ENCODE measurements at places on chromosomes 3 and 15.

DNA sequence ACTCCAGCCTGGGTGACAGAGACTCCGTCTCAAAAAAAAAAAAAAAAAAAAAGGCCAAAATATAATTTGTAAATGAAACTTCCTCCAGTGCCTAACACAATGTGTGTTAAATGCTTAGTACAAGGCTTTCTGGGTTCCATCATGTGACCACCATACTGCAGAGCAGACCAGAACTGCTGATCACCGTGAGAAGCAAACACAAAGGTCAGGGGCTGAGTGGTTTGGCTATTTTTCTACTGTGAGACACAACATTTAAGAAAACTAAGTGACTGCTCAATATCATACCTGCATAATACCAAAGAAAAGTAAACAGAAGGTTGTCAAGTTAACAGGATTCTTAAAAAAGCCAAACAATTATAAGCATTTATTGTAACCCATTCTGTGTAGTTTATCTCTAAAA lies 13.2 kb downstream of the ABCC5 start:
- no peak for DNase-seq

DNA sequence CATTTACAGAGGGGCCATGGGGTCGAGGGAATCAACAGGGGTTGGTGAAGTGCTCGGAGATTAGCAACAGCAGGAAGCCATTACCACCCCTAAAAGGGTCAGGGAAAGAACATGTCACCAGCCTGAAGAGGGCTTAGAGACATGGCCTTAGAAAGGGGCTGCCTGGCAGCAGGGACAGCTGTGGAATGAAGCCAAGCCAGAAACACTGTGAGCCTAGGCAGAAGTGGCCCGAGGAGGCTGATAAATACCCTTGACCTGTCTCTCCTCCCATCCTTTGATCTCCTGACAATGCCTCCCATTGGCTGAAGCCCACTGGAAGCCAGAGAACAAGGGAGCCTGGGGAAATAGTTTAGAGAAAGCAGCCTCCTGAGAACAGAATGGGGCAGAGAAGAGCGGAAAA lies 31.4 kb downstream of the GPD1L start:
- no peak for DNase-seq

DNA sequence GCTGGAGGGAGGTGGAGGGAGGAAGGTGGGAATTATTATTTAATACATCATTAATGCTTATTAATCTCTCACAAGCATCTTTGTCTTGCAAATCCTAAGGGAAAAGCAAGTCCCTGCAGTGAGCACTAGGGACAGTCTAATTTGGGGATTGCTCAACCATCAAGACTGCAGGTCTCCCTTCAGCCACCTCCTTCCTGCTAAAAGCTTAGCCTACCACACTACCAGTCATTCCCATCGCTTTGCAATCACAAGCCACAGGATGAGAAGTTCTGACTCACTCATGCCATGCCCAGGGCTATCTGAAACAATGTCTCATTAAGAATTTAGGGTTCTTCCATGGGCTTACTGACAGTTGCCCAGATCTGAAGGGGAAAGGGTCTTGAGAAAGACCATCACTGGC lies 51.0 kb upstream of the EIF1B start:
- DNase-seq, result no peak

- DNase-seq, result peak; percentile 44
These were observed 43.9 kb downstream of the P3H2 start for GRCh38 chr3:190076601-190077394.

DNA sequence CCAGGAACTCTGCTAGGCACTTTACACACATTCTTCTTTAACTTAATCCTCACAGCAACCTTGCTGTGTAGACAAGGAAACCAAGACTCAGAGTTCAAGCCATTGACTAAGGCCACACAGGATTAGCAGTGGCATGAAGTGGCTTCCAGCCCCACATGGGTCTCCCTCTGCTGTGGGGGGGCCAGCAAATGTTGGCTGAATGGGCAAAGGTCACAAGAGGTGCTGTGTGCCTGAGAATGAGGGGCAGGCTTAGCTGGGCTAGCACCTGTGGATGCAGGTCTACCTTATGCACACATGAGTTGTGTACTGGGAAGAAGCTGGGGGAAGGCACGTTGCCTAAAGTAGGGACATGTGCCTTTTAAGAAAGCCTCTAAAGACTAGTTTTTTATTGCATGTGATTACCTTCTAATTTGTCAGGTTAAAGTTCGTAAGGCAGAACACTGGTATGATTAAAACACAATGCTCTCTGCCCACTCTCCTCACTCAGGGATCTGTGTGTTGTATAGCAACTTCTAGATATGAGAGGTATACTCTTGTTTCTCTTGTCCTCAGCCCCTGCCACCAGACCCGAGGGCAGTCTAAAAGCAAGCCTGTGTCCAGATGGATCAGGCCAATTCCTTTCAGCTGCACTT lies 10.9 kb downstream of the BAHD1 start:
- no peak for DNase-seq

GRCh38 chr3:191220908-191221307 lies 21.9 kb downstream of the OSTN start:
- no peak for DNase-seq

DNA sequence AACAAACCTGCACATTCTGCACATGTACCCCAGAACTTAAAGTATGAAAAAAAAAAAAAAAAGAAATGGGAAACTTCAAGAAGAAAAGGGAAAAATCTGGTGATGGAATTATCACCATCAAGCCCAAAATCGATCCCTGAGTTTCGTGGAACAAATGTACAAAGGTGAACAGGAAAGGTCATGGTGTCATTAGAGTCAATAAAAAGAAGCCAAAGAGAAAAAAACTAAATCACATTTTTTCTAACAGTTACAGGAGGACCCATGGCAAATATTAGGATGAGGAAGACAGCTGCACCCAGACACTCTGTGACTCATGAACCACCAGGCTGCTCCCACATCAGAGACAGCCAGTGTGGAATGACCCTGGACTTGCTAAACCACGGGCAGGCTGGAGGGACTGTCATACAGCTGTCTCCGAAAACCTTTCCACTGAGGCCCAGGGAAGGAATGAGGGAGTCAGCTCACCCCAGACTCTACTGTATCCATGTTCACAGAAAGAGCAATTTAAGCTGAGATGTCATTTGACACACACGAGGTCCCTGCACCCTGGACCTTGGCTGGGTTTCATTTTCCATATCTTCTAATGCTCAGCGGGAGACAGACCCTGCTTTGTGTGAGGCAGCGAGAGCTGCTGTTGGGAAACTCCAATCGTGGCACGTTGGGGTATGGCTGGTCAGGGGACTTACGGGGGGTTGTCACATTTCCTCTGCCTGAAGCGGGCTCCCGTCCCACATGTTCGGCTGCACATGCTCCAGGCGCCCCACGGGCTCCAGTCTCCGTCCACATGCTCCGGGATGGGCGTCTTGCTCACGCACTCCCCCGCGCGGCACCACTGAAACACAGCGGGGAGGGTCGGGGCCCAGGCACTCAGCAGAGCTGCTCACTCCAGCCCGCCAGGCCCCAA lies 210.2 kb downstream of the ADAMTS17 start:
- DNase-seq, result peak; percentile 17

GRCh38 chr3:134579141-134579665 lies 71.6 kb downstream of the KY start:
- no peak for DNase-seq

GRCh38 chr3:149658744-149659497 lies 1.1 kb upstream of the WWTR1 start:
- DNase-seq, result peak; percentile 69

- no peak for DNase-seq
These were observed 372.2 kb upstream of the SGO1 start for GRCh38 chr3:20558161-20558560.

GRCh38 chr15:92989470-92989869 lies 89.3 kb downstream of the CHD2 start:
- DNase-seq, result no peak

- no peak for DNase-seq
These were observed 396.7 kb downstream of the FOXP1 start for GRCh38 chr3:71186801-71187200.

DNA sequence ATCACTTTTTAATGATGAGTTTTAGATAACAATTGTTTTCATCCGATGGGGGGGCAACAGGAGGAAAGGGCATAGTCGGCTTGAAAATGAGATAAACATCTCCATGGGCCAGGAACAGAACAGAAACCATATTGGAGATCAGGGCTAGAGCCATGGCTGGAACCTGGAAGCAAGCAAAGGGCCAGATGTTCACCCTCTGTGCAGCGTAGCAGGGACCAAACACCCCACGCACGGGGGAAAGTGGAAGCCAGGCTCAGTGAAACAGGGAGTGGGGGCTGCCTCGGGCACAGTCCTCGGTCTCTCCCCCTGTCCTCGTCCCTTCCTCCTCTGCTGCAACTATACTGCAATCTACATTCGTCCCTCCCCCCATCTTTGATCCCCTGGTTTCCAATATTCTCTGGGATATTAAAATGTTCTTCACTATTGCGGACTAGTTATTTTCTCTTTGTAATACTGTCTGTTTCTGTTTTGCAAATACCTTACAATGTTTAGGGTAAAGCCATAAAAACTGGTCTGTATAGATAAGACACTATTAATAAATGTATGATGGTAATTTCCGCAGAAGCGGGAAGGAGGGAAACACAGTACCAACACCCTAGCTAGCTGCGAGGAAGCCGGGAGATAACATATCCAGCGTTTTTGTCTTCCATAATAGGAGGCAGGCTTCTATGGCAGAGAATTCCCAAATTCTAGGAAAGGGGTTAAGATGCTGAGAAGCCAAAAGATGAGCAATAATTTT lies 121.5 kb downstream of the XXYLT1 start:
- DNase-seq, result no peak

- no peak for DNase-seq
These were observed 79.2 kb downstream of the ABI3BP start for GRCh38 chr3:100913870-100914648.

Measured in nephron progenitor cell (in vitro differentiated cells).